ENCODE measurements at places on chromosomes 4 and X.

DNA sequence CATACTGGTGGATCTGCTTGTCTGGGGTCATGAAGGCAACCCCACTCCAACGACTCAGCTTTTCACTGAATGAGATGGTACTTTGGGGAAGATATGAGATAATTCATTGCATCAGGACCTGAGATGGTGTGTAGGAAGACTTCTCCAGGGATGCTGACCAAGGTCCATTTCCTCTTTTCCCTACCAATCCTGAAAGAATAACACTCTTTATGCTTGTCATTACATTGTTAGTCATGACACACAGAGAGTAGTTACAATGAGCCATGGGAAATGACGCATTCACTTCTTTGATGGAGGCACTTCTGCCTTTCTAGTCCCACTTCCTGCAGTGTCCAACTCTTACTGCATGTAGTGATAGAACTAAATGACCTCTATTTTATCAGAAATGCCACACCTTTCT is 58.6 kb downstream of the AREG start:
- no peak overlapping the region for H3K27ac ChIP-seq
- DNase-seq, result no peak
- H3K4me3 ChIP-seq, result no peak overlapping the region
- H3K4me1 ChIP-seq, result no peaks in the 10 kb centered on the region
- H3K27me3 ChIP-seq, result no peaks in the 10 kb centered on the region

DNA sequence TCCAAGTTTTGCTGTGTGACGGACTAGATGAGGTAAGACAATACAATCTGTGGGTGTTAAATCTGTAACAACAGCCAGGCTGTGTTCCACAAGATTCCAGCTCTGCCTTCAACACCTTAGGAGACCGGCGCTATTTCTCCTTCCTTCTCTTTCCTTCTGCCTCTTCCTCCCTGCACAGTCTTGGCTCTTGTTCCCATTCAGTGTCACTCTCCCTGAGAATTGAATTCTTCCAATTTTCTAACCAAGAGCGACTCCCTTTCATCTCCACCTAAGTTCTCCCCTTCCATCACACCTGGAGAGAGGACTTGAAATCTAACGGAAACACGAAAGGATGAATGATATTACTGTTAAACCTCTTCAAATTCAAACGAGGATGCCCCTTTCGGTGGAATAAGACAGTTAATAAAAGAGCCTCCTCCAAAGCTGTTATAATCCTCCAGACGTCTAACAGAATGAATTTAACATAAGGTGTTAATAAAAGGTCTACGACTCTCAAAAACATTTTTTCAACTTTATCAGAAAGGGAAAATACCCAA is 2.7 kb downstream of the EPHA5 start:
- H3K27me3 ChIP-seq, result no peaks in the 10 kb centered on the region
- H3K36me3 ChIP-seq, result no peaks in the 10 kb centered on the region
- H3K4me3 ChIP-seq, result no peak overlapping the region
- no peak overlapping the region for H3K27ac ChIP-seq
- no peaks in the 10 kb centered on the region for H3K4me1 ChIP-seq

GRCh38 chrX:15676886-15677285 is 12.3 kb upstream of the CLTRN start:
- DNase-seq, result no peak
- no peaks in the 10 kb centered on the region for H3K27me3 ChIP-seq
- peak overlapping the region; percentile 81 for H3K4me3 ChIP-seq
- 0 out of 2 replicates have a peak, but pooled peaks cover 3% of the 10 kb centered on the region for H3K36me3 ChIP-seq
- no peak overlapping the region for H3K27ac ChIP-seq
- peaks cover 25% of the 10 kb centered on the region for H3K4me1 ChIP-seq

- no peak overlapping the region for H3K27ac ChIP-seq
- DNase-seq, result no peak
- no peaks in the 10 kb centered on the region for H3K36me3 ChIP-seq
- H3K4me3 ChIP-seq, result no peak overlapping the region
- no peaks in the 10 kb centered on the region for H3K27me3 ChIP-seq
Observed at GRCh38 chr4:38612646-38613414, 51.2 kb upstream of the KLF3 start.

GRCh38 chr4:67019686-67020437 is 525.4 kb downstream of the CENPC start:
- no peaks in the 10 kb centered on the region for H3K36me3 ChIP-seq
- H3K4me1 ChIP-seq, result no peaks in the 10 kb centered on the region
- H3K27me3 ChIP-seq, result no peaks in the 10 kb centered on the region
- no peak overlapping the region for H3K27ac ChIP-seq
- DNase-seq, result no peak
- no peak overlapping the region for H3K4me3 ChIP-seq

DNA sequence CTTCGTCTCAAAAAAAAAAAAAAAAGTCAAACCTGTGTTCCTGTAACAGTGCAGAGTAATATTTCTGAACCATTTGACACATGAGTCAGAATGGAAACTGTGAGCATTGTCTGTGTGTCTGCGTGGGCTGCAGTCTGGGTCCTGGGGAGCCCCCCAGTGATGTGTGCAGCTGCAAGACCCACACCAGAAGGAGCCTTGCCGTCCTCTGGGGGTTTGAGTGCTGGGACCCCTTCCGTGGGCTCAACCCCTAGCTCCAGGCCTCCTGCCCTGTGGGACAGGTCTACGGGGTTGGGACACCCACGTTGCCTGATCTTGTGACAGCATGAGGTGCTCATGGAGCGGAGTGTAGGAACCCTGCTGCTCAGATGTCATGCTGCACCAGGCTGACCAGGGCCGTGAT is 43.7 kb downstream of the DDX3X start:
- no peaks in the 10 kb centered on the region for H3K4me1 ChIP-seq
- H3K4me3 ChIP-seq, result no peak overlapping the region
- no peaks in the 10 kb centered on the region for H3K36me3 ChIP-seq
- no peak for DNase-seq
- H3K27me3 ChIP-seq, result no peaks in the 10 kb centered on the region
- H3K27ac ChIP-seq, result no peak overlapping the region

GRCh38 chr4:109462297-109462696 is 28.7 kb downstream of the SEC24B start:
- no peak overlapping the region for H3K27ac ChIP-seq
- H3K27me3 ChIP-seq, result no peaks in the 10 kb centered on the region
- peaks cover 7% of the 10 kb centered on the region for H3K4me1 ChIP-seq
- DNase-seq, result no peak

DNA sequence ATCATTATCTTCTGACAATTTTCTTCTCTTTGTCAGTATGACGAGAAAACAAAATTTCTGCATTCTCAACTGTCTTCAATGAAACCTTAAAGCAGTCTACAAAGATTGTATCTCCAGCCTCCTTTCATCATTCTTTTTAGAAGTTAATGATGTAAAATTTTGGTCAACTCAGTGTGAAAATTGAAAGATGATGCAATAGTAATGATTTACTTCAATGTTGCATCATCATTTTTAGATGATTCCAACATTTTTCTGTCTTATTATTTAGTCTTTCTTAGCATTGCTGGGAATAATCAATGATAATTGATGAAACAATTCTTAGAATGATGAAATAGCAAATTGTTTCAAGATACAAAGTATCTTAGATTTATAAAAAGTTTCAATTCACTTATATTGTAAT is 372.7 kb downstream of the C4orf33 start:
- DNase-seq, result no peak
- no peaks in the 10 kb centered on the region for H3K4me1 ChIP-seq
- H3K27me3 ChIP-seq, result no peaks in the 10 kb centered on the region
- no peak overlapping the region for H3K4me3 ChIP-seq
- no peak overlapping the region for H3K27ac ChIP-seq

DNA sequence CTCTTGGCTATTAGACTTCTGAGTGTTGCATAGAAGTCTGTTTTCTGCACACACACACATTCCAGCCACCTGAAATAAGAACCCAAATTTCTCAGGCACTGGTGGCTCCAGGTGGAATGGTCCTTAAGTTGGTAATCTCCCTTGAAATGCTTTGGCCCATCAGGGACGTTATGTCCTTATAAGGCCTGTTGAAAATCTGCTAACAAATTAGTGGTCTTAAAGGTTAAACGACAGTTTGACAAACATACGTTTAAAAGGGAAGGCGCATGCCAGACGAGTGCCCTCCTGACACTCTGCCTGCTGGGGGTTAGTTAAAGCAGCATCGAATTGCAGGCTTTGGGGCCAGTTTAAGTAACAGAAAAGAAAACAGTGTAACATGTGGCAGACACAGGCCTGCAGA is 125.0 kb downstream of the TBX22 start:
- no peaks in the 10 kb centered on the region for H3K36me3 ChIP-seq
- H3K27ac ChIP-seq, result no peak overlapping the region
- DNase-seq, result no peak
- no peaks in the 10 kb centered on the region for H3K27me3 ChIP-seq

- H3K27ac ChIP-seq, result no peak overlapping the region
- DNase-seq, result no peak
- H3K4me1 ChIP-seq, result peaks cover 22% of the 10 kb centered on the region
Observed at GRCh38 chr4:26176598-26177149, 144.1 kb upstream of the RBPJ start.

- H3K4me3 ChIP-seq, result no peak overlapping the region
- no peak overlapping the region for H3K27ac ChIP-seq
- H3K36me3 ChIP-seq, result no peaks in the 10 kb centered on the region
- no peaks in the 10 kb centered on the region for H3K4me1 ChIP-seq
Observed at GRCh38 chrX:41522081-41522480, 74.9 kb downstream of the NYX start.

- no peak for DNase-seq
- no peaks in the 10 kb centered on the region for H3K27me3 ChIP-seq
- no peaks in the 10 kb centered on the region for H3K4me1 ChIP-seq
- no peak overlapping the region for H3K4me3 ChIP-seq
Observed at GRCh38 chr4:168868044-168868781, 141.8 kb downstream of the CBR4 start.

GRCh38 chr4:24730256-24731001 is 64.9 kb upstream of the SOD3 start:
- H3K4me3 ChIP-seq, result no peak overlapping the region
- DNase-seq, result no peak
- no peak overlapping the region for H3K27ac ChIP-seq
- no peaks in the 10 kb centered on the region for H3K27me3 ChIP-seq

GRCh38 chr4:87079967-87080366 is 140.5 kb downstream of the KLHL8 start:
- no peaks in the 10 kb centered on the region for H3K27me3 ChIP-seq
- no peak overlapping the region for H3K27ac ChIP-seq
- H3K4me3 ChIP-seq, result no peak overlapping the region
- H3K4me1 ChIP-seq, result peaks cover 6% of the 10 kb centered on the region
- H3K36me3 ChIP-seq, result no peaks in the 10 kb centered on the region

Data from GM12878 (cell line).